ENCODE measurements at places on chromosomes 3 and 15. TPM values are rescaled to one million over a fixed set of nuclear protein-coding genes. Genes with fewer than 3 reads are reported as not detected.

DNA sequence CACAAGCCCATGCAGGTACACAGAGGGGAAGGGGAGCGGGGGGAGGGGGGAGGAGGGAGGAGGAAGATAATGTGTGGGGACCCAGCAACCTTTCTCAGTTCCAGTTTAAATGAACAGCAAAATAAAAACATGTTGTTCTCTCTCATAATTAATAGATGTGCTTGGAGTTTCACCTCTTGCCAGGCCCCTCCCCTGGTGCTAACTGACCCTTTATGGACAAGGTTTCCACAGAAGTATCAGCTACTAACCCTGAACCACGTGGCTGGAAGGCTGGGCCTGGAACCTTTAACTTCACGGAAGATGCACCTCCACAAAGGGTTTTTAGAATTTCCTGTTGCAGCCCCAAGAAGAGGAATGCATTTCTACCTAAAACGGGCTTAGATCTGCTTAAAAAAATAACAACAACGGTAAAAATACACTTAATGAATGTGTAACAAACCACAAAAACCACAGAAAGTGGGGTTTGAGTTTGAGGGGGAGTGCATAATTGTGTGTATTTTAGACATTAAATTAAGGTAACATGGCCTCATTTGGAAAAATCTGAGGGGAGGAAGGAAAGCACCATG, 14.8 kb upstream of the SMAD3 start:
- DNase-seq: no peak

DNA sequence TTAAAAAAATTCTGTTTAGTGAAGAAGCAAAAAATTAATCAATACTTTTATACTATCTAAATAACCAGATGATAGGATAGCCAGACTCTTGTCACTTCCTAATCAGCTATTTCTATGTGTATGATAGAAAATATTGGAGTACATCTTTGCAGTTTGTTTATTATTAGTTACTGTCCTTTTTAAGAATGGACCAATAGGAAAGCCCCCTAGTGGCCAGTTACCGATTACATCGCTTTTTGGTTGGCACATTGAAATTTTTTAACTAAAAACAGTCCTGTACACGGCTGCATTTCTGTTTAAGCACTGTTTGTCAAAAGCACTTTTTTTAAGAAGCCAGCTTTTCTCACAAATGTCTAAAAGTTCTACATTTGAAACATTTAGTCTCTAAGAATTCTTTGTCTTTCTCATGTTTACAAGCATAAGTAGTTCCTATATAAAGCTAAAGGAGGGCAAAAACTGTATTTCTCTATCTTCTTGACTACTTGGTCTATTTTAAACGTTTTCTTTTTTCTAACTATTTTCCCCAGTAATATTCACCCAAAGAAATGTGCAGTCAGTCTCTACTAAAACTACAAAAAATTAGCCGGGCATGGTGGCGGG, 253.2 kb upstream of the LRTM1 start:
- no peak for DNase-seq

GRCh38 chr3:72050771-72051170, 265.8 kb upstream of the PROK2 start:
- DNase-seq: no peak

GRCh38 chr15:58269455-58270414, 131.6 kb downstream of the AQP9 start:
- DNase-seq: no peak

SYNPR gene
- total RNA-seq: not detected
